Osteocyte (in vitro differentiated cells): ENCODE measurements at places on chromosomes 11 and 22. TPM values are rescaled to one million over a fixed set of nuclear protein-coding genes. Genes with fewer than 3 reads are reported as not detected.

DNA sequence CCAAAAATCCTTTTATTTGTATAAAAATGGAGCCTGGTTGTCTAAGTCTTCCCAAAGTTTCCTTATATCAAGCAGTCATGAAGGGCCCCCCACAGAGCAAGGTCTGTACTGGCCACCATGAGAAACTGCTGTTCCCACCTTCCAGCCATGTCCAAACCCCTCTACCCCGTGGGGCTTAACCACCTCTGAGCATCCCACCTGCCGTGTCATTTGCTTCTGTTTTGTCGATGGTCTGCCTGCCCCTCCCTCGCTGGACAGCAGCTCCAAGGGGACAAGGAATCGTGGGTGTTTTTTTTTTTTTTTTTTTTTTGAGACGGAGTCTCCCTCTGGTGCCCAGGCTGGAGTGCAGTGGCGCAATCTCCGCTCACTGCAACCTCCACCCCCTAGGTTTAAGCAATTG, 11.1 kb upstream of the ANO1 start:
- peak; percentile 64 for DNase-seq

DNA sequence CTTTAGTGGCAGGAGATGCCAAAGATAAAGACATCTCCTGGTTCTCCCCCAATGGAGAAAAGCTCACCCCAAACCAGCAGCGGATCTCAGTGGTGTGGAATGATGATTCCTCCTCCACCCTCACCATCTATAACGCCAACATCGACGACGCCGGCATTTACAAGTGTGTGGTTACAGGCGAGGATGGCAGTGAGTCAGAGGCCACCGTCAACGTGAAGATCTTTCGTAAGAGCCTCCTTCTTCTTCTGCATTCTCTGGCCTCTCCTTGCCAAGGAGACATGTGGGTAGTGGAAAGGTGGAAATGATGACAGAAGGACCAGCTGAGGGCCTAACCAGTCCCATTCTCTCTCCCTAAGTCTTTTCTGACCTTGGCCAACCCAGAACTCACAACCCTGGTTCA, 110.1 kb upstream of the TTC12 start:
- no peak for DNase-seq

DNA sequence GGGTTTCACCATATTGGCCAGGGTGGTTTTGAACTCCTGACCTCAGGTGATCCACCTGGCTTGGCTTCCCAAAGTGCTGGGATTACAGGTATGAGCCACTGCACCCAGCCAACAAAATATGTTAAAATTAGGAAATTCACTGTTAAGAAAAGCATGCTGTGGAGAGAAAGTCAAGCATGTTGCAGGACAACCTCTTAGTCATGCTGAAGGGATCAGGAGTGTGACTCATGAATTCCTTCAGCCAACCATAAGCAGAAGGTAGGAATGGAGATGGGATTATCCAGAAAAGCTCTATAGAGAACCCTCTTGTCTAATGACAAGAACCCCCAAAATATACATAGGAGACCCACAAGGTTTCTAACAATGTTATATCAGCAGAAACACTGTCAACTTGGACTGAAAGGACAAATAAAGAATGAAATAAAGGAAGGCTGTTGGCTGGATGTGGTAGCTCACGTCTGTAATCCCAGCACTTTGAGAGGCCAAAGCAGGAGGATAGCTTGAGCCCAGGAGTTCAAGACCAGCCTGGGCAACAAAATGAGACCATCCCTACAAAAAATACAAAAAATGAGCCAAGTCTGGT, 16.0 kb downstream of the MRTFA start:
- no peak for DNase-seq

- DNase-seq, result no peak
Measured at GRCh38 chr11:64003807-64004589, 17.8 kb downstream of the OTUB1 start.

- DNase-seq, result peak; percentile 30
Measured at GRCh38 chr22:48907591-48907990, 920.1 kb downstream of the BRD1 start.

DNA sequence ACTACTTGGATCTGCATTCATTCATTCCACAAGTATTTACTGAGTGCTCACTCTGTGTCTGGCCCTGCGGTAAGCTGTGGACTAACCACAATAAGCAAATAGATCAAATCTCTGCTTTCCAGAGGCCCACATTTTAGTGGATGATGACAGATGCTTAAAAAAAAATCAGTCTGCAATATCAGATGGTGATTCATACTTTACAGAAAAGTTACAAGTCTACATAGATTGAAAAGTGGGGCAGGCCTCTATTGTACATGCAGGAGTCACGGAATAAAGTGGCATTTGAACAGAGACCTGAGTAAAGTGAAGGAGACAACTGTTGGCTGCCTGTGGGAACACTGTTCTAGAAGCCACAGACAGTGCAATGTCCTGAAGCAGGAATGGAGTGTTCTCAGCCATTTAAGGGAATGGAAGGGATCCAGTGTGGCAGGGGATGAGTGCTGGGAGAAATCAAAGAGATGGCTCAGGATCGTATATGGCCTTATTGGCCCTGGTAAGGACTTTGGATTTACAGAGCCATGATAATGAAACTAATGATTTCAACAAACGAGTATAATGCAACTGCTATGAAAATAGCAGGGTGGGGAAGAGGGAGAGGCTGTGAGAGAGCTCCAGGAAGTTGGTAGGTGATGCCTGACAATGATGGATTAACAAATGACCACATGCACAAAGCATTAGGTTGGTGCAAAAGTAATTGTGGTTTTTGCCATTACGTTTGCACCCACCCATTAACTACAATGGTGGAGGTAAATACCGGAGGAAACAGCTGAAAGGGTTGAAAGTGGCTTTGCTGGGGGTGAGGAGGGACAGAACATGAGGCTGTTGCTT, 31.1 kb downstream of the TMEM45B start:
- no peak for DNase-seq

DNA sequence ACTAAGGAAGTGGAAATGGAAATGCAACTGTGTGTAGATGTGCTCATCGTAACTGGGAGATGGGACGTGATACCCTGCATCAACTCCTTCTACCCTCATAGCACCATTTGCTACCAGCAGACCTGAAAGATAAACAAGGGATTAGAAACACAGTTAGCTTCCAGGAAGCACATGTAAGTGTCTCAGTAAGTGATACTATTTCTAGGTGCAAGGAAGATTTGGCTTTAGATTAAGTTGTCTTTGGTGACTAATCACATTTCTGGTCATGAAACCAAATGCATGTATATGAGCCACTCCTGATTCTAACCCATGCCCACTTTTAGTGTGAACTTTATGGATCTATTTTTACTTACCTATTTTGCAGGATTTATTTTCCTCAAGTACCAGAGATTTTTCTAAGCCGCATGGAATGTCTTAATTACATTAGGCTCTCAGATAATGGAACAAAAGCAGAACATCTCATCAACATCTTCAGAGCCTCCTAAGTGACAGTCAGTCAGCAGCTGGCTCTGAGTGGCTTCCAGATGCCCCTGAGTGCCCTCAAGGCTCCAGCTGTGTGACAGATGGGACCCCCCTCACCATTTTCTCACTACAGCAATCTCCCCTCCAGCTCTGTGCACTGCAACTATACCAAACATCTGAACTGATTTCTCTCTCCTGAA, 21.2 kb downstream of the SLC5A12 start:
- no peak for DNase-seq

DNA sequence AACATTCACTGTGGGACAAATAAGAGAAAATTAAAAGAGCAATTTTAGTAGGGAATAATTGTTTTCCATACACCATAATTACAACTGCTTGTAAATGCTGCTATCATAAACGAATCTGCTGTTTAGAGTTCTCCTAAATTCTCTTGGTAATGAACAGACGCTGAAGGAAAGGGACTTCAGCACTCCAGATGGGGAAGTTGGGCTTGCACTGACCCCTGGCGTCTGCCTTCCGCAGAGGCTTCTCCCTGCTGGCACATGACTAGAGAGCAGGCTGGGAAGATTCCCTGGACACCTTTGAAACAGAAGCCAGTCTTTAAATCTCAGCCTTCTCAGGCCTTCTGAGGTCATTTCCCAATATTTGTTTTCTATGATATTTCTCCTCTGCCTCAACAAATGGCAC, 84.1 kb downstream of the NXPE2 start:
- no peak for DNase-seq

GRCh38 chr22:38098410-38099249, 11.9 kb downstream of the BAIAP2L2 start:
- DNase-seq, result no peak

GRCh38 chr11:70167120-70167519, 36.0 kb upstream of the FADD start:
- DNase-seq, result no peak

GRCh38 chr11:74685905-74686304, 45.3 kb downstream of the CHRDL2 start:
- no peak for DNase-seq

- DNase-seq, result no peak
Measured at GRCh38 chr11:84355911-84356310, 1069.7 kb upstream of the CCDC90B start.

DNA sequence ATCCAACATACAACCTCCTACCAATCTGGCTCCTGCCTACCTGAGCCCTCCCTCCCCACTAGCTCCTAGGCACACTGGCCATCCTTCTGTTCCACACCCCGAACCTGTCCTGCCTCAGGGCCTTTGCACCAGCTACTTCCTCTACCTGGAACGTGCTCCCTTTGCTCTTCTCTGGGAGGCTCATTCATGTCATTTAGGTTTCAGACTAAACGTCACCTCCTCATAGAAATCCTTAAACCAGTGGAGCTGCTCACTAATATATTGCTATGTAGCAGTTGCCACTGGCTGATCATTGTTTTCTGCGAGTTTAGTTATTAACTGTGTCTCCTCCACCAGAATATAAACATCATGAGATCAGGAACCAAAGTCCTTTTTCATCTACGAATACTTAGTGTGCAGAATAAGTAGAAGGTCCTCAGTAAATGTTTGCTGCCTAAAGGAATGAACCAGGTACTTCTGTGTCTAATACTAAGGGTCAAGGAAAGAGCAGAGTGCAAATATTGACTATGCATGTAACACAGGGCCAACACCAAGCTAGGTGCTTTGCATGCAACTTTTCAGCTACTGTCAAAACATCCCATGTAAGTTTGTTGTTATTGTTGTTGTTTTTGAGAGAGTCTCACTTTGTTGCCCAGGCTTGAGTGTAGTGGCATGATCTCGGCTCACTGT, 277.6 kb upstream of the SYN3 start:
- DNase-seq, result no peak

- DNase-seq, result no peak
Measured at GRCh38 chr11:121614636-121615240, 162.0 kb upstream of the SORL1-AS1 start.

DNA sequence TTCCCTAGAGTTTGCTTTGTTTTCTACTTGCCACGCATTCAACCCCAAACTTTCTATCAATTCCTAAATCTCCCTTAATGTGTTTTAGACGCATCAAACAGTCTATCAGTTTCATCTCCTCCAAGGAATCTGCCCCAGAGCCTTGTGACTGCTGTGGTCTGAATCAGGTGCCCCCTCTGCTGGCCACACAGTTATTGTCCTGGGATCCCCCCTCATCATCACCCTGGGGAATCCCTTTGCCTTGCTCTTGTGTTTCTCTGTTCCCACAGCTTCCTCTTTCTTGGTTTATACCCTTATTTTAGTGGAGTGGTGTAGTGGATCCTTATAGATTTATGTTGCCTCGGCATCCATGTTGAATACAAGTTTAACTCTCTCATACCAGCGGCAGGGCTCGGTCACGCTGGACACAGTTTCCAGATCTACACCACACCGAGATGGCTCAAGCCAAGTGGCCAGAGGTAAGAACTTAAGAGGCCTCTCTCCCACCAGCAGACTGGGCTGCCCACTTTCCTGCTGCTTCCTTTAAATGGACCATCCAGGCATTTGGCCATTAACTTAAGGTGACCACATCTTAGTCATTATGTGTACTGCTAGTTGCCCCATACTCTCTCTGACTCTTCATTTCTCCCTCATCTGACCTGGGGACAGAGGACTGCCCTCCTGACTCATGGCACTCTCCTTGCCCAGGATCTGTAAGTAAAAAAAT, 8.2 kb downstream of the UPB1 start:
- DNase-seq, result no peak

DNA sequence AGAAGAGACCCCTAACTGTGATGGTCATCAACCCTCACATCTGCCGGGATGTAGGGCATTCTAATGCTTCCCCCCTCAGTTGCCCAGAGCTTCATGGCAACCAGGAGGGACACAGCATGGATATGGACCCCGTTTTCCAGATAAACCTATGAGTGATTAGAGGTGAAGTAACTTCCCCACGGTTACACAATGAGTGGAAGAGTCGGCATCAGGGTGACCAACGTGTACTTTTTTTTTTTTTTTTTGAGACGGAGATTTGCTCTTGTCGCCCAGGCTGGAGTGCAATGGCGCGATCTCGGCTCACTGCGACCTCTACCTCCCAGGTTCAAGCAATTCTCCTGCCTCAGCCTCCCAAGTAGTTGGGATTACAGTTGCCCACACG, 25.0 kb downstream of the TXN2 start:
- DNase-seq, result no peak

GRCh38 chr22:23497016-23497885, 82.8 kb downstream of the IGLL1 start:
- DNase-seq, result no peak

- no peak for DNase-seq
Measured at GRCh38 chr11:74004759-74005615, 3.9 kb downstream of the UCP3 start.

DNA sequence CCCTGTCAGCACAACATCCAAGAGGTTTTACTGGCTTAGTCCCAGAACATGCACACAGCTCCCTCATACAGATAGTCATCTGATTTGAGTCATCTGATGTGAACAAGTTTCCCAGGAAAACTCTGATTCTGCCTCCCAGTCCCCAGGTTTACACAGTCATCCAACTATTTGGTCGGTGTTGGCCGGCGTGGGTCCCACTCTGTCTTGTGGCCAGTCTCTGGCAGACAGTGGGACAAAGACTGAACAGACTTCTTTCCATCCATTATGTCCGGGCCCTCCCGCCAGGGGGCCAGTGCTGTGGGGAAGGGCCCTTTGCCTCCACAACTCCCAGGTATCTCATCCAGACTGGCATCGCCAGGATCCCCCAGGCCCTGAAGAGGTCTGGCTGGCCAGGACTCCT, 60.0 kb downstream of the BTG4 start:
- DNase-seq, result peak; percentile 80

Gene OLFML1
- 59.7 and 66.6 TPM in 2 replicates for total RNA-seq

Gene MS4A7
- not detected in 2 replicates for total RNA-seq

Gene CRYBA4
- total RNA-seq, result not detected in 2 replicates

Gene SNX32
- 4.0 and 4.1 TPM in 2 replicates for total RNA-seq

Gene TRIM77
- not detected in 2 replicates for total RNA-seq

Gene DNAJB7
- not detected in 2 replicates for total RNA-seq

Gene MS4A3
- total RNA-seq, result not detected in 2 replicates
